G401 (cell line): ENCODE measurements at places on chromosomes 2 and 18. TPM values are rescaled to one million over a fixed set of nuclear protein-coding genes. Genes with fewer than 3 reads are reported as not detected.

KCNJ3 gene
- total RNA-seq = not detected in 2 replicates

PRADC1 gene
- 21.9 and 33.7 TPM in 2 replicates for total RNA-seq

CCDC88A gene
- total RNA-seq = 22.6 and 39.9 TPM in 2 replicates

- DNase-seq = no peak
Measured at GRCh38 chr2:238103465-238104225, 3.5 kb downstream of the ESPNL start.

TRIM43 gene
- 0.12 and 6.3 TPM in 2 replicates for total RNA-seq

AQP4 gene
- not detected in 2 replicates for total RNA-seq

GRHL1 gene
- total RNA-seq = 0.14 and 0.98 TPM in 2 replicates

DNA sequence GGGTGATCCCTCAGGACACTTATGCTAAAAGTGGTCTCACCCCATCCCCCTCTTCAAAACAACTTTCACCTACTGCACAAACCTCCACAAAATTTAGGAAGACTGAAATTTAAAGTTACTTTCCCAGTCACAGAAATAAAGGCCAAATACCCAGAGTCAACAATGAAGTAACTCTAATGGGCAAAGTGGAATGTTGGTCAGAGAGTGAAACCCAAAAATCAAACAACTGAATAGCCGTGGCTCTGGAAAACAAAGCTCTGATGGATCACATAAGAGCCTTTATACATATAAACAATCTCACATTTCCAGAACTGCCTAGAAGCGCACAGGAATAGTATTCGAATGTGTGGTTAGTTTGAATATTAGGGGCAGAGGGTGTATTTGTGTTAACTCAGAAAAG is 4.7 kb downstream of the ACVR1 start:
- DNase-seq = no peak

DTNB gene
- 10.4 and 21.2 TPM in 2 replicates for total RNA-seq

- DNase-seq = no peak
Measured at GRCh38 chr2:236714080-236714479, 144.5 kb downstream of the ACKR3 start.

GRCh38 chr2:40458271-40458794 is 6.4 kb upstream of the SLC8A1 start:
- peak; percentile 63 for DNase-seq

DNA sequence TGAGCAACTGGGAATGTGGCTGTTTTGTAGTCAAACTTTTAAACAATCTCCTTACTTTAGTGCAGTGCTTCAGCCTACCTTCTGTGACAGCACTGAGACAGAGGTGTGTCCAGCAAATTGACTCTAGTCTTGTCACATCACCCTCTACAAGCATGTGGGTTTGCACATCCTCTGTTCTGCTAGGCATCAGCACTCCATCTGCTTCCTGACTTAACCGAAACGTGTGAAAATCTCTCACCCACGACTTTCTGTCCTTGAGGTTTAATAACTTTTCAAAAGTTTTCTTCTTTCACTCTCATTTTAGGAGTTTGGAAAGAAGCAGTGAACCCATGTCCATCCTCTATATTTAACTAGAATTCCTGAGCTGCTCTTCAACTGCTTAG is 42.6 kb downstream of the TTR start:
- DNase-seq = no peak

DNA sequence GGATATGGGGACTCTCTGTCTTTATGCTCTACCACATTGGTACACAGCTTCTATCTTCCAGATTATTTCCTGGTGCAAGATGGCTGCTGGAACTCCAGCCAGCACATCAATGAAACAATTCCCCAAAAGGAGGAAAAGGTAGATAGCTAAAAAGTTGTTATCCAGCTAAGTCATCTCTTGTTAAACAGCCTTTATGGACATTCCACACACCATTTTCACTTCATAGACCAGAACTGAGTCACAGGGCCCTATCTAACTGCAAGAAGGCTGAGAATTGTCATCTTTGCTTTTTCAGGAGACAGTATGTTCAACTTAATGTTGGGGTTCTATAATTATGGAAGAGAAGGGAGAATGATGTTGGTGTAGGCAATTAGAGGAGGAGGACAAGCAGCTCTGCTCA is 133.3 kb upstream of the NOSTRIN start:
- no peak for DNase-seq

EML4 gene
- total RNA-seq = 116 and 156 TPM in 2 replicates

DNA sequence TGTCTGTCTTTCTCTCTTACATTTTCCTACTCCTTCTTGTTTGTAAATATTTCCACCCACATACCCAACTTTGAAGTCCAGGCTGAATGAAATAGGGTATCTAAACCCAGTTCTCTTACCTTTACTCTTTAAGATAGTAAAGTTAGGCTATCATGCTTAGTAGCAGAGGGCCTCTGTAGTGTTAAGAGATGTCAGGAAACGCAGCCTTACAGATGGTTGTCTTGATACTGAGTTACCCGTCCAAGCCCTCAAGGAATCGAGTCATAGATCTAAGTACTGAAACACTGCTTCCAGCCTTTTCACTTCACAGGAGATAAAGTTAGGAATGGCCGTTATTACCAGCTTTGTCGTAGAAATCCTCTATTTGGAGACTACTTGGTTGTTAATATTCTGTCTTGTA is 24.3 kb downstream of the MRPS9 start:
- no peak for DNase-seq

GRCh38 chr2:157691695-157692094 is 63.0 kb upstream of the ACVR1C start:
- DNase-seq = no peak

DNA sequence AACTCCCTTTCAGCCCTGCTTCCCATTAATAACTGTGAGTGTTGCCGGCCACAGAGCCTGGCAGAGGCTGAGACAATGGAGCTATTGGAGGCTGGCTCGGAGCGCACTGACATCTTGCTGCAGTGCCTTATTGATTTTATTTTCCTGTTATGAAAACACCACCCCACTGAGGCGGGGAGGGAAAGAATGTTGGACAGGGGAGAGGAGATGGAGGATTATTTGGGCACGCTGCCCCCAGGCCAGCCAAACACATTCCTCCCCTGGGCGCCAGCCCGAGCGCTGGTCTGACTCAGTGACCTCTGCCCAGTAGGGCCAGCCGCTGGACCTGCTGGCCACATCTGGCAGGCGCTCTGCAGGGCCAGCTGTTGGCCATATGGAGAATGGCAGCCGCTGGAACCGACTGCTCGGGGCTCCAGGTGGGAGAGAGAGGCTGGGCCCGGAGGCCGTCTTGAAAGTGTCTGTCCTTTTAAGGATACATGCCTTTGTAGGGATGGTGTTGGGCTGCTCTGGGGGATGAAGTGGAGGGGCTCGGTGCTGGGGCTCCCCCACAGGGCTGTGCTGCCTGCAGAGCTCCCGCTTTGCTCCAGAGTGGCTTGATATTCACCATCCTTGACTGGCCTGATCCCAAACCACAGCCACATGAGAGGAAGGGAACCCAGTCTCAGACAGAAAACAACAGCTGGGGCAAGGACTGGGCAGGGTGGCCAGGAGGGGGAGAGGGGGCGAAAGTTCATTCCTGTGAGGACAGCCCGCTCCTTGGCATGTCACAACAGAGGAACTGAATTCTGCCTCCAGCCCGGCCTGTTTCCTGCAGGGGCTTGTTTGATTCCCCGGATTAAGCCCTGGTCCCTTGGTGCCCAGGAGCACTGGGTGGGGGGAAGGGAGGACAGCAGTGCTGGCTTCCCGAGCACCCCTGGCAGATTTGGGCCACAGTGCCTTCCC is 179.0 kb downstream of the KLHL29 start:
- DNase-seq = no peak

ERMN gene
- not detected in 2 replicates for total RNA-seq

GRCh38 chr18:25230658-25231326 is 121.2 kb downstream of the ZNF521 start:
- DNase-seq = no peak

GRCh38 chr2:47227532-47228279 is 72.6 kb upstream of the STPG4 start:
- DNase-seq = peak; percentile 59

LRRFIP1 gene
- total RNA-seq = 14.3 and 24.6 TPM in 2 replicates

DNA sequence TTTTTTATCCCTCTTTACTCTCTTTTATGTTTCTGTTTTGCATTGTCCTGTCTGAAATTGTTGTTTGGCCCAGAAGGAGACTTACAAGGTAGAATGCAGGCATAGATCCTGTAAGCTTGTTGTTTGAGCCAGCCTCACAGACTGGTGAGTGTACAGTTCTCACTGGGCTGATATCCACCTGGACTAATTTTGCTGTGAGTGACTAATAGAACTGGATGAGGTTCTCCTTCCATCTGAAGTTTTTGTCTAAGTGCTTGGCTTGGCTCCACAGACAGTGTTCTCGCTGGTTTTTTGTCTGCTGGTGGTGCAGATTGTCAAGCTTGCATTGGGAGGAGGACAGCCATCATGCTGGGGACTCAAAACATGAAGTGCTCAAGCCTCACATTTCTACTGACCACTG is 495.7 kb downstream of the TSN start:
- no peak for DNase-seq

DNA sequence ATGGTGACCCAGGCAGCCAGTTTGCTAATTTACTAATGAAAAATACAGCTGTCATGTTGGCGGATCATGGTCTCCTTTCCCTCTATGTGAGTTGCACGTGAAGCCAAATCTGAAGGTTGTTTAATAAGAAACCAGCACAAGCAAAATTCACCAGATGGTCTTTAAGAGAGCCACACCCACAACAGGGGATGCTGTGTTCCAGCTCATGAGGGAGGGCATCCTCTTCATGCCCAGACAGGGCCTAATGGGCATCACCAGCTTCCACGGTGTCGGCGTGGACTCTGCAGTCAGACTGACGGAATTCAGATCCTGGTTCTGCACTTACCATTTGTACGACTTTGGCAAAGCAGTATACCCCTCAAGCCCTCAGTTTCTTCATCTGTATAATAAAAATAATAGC is 39.9 kb downstream of the TMEM247 start:
- no peak for DNase-seq

IL1B gene
- not detected in 2 replicates for total RNA-seq

DNA sequence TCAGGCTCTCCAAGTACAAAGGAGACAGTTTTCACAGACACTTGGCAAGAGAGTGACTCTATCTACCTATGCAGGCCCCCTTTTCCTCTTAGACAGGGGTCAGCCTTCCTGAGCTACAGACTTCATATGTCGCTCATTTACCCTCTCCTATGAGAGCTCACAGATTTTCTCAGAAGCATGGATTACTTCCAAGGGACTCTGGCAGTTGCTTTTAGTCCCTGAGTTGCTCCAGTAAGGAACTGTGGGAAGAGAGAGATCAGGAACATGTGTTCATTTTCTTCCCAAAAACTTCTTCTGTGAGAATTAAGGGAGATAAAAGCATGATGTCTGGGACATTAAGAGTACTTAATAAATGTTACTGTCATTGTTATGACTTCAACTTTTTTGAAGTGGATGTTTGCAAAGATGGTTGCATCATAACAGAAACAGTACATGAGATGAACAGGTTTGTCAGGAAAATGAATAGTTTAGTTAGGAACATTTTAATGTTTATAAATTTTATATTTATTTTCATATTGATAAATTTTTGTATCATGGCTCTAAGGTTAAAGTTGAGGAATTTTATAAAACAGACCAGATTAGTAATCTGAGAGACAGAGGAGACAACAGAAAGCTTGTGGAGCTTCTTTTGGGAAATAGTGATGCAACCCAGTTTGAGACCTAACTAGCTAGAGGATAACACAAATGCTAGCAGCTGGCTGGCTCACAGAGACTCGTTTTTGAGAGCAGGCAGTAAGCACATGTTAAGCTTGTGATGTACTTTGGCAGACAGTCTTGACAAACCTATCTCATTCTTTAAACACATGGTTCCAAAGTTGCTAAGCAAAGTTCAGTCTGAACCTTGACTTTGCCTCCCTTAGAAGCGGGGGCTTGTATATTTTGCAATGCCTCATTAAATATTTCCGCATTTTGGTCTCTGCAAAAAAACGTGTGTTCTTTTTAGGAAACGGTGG is 21.7 kb upstream of the UGP2 start:
- DNase-seq = no peak

DNA sequence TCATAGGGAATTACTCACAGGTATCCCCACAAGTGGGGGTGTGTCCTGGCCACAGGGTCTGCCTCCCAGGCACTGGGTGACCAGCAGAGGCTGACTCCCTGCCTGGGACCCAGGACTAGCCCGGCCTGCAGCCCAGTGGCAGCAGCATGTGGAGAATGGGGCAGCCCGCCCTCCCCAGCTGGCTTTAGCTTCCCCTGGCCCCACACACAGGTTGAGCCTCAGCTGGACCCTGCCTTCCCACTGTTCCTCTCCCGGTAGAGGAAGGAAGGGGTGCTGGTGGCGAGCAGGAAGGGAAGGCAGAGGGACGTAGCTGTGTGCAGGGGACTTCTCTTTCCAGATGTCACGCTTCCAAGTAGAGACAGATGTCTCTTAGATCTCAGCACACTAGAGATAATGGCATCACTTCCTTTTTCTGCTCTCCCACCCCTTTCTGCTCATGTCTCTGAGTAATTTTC is 51.4 kb downstream of the EMILIN2 start:
- no peak for DNase-seq
